ENCODE measurements at places on chromosomes 13 and 19.
A peak's percentile ranks its signal among the peaks of the same experiment; 100 is the strongest.

- no peak for DNase-seq
These were observed 27.2 kb downstream of the WASF3 start for GRCh38 chr13:26584713-26585112.

- no peak for DNase-seq
These were observed 899 bp downstream of the GIPC3 start for GRCh38 chr19:3586127-3586626.

DNA sequence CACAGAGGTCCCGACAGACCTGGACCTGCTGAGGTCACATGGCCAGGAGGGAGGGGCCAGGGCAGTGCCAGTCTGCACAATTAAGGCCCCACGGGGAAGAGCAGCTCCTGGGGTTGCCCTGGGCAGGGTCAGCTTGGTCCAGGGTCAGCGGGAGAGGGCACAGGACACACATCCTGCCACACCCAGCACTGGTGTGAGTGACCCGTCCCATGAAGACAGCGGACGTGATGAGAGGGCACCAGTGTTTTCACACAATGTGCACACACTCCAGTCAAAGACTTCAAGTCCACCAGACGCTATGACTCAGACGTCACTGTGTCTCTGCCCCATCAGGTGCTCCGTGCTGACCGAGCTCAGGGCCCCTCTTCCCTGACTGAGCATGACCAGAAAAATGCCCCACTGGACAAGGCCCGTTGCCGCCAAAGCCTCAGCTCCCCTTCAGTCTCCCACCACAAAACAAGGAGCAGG, 4.2 kb downstream of the TMEM259 start:
- no peak for DNase-seq

- no peak for DNase-seq
These were observed 1.6 kb downstream of the RNASEH2B start for GRCh38 chr13:50911081-50911631.

- no peak for DNase-seq
These were observed 78.1 kb downstream of the LNX2 start for GRCh38 chr13:27542220-27542619.

DNA sequence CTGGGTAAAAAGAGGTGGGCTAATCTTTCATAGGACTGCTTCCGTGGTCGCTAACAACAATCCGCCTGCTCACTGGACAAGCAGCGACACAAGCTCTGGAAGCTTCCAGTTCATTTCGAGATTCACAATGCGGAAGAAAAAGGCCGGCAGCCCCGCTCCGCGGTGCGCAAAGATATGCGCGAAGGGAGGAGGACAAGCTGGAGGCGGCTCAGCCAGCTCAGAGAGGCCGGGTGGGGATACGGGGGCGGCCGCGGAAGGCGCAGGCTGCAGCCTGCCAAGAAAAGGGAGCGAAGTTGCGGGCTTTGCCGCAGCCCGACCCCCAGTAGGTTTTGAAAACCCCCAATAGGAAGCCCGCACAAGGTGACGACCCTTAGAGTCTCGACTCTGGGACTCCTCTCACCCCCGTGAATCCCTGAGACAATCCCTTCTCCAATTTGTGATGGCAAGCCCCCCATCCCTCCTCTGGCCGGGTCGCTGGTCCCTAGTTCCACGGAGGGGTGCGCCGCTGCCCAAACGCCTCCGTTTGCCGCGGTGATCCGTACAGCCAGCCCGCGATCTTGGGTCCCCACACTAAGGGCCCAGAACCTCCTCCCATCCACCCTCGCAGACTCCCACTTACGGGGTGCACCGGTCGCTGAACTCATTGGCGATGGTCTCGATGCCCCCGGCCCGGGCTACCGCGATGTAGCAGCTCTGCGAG, 697 bp downstream of the HSPH1 start:
- peak; percentile 4 for DNase-seq

DNA sequence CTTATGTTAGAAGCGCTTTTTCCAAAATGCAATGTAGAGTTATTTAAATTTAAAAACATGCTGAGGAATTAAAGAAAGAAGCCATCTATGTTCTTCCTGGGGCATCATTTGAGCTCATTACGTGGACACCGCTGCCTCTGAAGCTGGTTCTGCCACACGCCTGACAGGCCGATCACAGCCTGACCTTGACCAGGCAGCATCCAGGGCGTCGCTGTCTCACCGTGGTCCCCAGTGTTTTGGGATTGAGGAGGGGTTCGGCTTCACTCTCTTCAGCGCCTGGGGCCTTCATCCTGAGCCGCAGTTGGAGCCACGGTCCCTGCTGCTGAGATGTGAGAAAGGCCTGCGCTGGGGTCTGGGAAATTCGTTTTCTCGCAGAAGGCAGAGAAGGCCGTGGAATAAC, 64.0 kb downstream of the ATP11A start:
- no peak for DNase-seq

DNA sequence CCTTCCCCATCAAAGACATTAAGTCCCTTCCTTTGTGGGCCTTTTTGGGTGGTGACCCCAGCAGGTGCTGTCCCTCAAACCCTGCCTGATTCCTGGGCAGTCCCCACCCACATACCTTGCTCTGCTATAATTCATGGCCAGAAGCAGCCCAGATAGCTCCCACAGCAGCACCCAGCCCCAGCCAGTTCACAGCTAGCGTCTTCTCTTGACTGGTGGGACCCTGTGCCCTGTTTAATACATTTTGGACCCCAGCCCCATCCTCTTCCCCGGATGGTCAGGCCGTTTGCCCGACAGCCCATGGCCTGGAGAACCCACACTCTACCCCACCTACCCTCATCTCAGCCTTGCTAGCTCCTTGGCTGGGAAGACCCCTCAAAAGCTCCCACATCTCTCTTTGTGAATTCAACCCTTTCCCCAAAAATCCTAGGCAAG, 2.1 kb downstream of the CCDC106 start:
- DNase-seq, result no peak

DNA sequence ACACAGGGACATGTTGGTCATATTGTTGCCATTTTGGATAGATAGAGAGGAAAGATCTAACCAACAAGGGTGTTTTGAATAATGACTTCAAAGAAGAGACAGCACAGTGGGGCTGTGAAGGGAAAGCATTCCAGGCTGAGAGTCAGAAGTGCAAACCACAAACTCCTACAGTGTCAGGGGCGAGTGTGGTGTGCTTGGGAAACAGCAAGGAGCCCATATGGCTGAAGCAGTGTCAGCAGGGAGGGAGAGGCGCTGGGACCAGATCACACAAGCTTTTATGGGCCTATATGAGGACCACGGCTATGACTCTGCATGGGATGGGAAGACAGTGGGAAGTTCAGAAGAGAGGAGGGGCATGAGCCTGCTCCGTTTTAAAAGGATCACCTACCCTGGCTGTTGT, 166.4 kb downstream of the MYO16 start:
- DNase-seq, result no peak

DNA sequence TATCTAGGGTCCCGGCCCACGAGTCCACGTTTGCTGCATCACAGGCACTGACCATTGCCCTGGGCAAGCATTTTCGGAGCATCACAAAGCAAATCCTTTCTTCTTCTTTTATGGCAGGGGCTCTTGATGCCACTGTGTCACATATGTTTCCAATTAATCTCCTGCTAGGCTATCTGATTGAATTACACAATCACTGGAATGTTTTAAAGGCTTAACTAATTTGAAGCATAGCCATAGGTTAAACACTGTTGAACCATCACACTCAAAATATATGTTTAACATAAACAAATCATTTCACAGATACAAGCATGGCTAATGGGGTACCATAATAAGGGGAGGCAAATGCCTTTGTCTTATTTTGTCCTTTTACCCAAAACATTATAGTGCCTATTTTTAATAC, 338.3 kb downstream of the POU4F1 start:
- no peak for DNase-seq

- DNase-seq, result peak; percentile 89
These were observed at the start of gene ZNF527 for GRCh38 chr19:37370880-37371661. Gene ZNF527, plus strand, starts transcription at chr19:37371099. Its CDS starts 3,100 bp downstream, at chr19:37374199.

- DNase-seq, result no peak
These were observed 106.5 kb downstream of the LHFPL6 start for GRCh38 chr13:39496506-39496905.

DNA sequence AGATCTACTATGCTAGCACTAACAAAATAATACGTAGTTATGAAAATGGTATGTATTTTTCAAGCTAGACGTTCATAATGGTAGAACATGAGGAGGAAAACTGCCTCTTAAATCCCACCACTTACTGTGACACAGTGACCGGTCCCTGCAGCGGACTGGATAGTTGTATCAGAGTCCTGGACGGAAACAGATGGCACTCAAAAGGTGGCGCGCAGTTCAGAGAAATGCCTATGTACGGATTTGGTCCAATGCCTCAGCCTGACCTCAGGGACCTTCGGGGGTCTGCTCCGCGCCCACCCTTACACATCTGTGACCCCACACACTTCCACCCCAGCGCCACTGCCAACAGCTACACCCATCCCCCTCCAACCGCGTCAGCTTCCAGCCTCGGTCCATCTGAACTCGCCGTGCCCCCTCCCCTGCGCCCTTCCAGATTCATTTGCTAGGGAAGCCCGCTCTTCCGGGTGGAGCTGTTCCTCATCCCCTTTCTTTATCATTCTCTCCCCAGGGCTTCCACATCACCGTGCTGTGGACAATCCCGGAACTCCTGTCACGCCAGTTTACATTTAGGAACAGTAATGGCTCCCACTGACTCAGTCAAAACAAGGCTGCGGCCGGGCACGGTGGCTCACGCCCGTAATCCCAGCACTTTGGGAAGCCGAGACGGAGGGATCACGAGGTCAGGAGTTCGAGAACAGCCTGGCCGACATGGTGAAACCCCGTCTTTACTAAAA, 792 bp upstream of the LENG8 start:
- no peak for DNase-seq

- DNase-seq, result no peak
These were observed 11.3 kb upstream of the TNFRSF19 start for GRCh38 chr13:23558675-23559536.

- no peak for DNase-seq
These were observed 221.1 kb downstream of the TDRD3 start for GRCh38 chr13:60617991-60618733.
